ENCODE measurements at places on chromosomes 2 and 18.

DNA sequence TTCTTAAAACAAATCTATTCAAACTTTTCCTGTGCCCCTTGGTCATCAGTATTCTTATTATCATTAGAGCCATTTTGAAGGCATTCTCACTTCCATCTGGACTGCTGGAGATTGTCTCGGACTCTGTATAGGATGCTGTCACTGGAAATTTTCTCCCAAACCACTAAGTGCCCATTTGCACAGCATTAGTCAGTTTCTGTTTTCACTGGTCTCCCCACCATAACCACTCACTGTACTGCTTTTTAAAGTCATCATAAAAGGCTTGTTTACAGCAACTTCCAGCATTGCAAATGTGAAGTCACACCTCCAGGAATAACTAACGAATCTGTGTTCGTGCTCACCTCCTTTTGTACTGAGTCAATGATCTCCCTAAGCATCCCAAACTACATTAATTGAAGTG is 150.9 kb upstream of the SERTAD2 start:
- no peak for DNase-seq

DNA sequence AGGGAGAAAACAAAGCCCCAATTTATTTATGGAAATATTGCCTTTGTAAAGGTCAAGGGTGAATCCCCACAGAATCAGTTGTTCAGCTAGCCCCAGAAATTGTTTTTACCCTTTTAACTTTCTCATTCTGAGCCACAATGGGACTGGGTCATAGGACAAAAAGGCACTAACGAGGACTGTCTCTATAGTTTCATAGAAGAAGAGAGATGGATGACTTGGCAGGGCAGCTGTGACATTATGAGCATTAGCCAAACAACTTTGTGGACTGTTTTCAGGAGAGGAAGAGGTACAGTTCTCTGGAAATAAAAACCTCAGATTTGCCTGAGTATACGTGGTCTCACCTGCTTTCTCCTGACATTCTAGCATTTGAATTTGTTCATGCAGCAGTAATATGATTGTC is 1155.8 kb upstream of the CHAC2 start:
- no peak for DNase-seq

- DNase-seq = no peak
Measured at GRCh38 chr2:29080886-29081743, 6.8 kb upstream of the PCARE start.

DNA sequence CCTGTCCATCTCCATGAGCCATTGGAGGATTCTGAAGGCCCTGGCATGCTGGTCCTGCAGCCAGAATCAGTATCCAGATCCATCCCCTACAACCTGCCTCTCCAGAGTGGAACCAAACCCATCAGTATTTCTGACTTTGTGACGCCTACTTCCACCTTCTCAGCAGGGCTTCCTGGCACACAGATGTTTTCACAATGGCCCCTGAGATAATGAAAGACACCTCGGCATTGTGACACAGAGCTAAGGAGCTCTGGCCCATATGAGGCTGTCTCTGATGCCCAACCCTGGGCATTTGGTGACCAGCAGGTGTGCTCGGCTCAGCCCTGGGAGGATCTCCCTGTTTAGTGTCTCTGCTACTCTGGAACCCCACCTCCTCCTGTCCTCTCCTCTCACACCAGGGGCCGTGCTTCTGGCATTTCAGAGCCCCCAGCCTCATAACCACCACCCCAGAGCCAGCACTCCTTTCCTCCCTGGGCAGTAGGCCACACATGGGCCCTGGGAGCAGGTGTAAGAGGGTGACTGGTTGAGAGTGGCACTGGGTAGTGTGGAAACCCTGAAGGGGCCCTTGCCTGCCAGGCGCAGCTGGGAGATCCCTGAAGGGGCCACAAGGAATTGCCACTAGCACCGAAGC is 38.2 kb downstream of the FOSL2 start:
- no peak for DNase-seq

GRCh38 chr2:223759569-223760430 is 77.6 kb downstream of the AP1S3 start:
- no peak for DNase-seq

GRCh38 chr2:28148566-28148965 is 244.1 kb upstream of the FOSL2 start:
- DNase-seq = no peak

GRCh38 chr2:183347969-183348368 is 223.7 kb downstream of the NUP35 start:
- DNase-seq = no peak

DNA sequence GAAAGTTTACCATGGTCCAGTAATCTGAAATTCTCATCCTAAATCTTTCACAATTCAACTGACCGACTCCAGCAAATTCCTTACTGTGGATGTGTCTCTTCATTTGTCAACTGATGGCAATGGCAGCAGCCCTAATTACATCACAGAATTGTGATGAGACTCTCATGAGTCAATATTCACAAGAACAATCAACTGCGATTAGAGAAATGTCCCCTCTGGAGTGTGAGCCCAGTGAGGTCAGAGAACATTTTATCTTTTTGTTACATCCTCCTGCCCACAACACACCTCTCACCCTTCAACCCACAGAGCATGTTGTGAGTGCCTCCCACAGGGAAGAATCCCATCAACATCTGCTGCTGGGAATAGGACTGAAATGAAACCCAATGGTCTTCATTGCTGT is 73.6 kb downstream of the CD226 start:
- DNase-seq = no peak

- DNase-seq = no peak
Measured at GRCh38 chr18:74370115-74370514, 54.5 kb downstream of the C18orf63 start.

DNA sequence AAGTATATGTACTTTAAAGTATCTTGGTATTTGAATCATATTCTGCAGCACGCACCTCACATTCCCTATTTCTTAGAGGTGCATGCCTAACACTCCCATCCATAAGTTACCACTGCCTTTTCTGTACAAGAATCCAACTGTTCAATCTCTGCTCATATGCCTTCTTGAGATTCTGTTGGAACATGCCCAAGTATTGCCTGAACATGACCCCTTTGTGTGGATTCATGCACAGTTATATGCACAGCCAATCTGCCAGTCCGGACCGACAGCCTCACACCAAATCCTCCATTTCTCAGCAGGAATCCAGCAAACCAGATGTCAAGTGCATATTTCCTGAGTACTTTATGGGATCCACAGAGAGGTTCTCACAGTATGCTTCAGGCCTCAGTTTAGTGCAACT is 222.0 kb downstream of the TMEM182 start:
- no peak for DNase-seq

- DNase-seq = no peak
Measured at GRCh38 chr2:29954316-29954715, 32.9 kb upstream of the ALK start.

DNA sequence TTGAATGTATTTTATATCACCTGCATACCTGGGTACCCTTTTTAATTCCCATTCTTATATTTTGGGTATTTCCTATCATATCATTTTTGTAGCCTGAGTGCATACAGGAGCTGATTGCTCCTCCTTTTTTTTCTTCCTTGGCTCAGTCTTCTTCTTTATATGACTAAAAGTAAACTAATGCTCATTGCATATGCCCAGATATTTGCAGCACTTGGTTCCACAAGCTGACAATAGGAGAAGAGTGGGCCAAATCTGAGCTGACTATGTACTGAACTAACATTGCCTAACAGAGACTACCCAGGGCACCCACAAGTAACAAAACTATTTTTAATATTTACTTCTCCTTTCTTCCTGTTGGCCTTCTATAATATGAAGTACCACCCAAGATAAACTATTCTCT is 131.7 kb upstream of the SPOPL start:
- no peak for DNase-seq

- no peak for DNase-seq
Measured at GRCh38 chr2:70890469-70891065, 45.1 kb upstream of the ATP6V1B1 start.

DNA sequence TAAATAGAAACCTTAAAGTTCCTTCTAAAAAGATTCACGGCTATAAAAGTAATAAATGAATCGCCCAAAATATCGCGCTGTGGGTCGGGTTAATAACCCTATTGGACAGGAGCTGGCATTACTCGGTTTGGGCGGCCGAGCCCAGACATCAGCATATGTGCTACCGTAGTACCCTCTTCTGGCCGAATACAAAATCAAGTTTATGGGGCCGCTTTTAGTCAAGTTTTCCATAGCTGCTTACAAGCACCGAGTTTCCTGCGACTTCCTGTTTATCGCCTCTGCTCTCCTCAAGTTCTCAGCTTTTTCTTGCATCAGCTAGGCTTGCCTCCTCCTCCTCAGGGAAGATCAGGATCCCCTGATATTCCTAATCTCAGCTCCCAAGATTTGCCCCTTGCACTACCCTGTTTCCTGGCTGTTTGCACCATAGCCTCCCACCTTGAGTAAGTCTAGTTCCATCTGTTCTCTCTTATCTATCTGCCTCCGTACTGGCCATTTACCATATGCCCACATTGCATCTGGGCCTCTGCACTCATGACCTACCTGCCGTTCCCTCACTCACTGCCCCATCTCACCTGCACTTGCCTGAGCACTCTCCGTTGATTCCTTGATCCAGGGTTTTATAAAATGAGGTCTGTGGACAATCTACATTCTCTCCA is 56.1 kb downstream of the SLC35F5 start:
- peak; percentile 47 for DNase-seq

DNA sequence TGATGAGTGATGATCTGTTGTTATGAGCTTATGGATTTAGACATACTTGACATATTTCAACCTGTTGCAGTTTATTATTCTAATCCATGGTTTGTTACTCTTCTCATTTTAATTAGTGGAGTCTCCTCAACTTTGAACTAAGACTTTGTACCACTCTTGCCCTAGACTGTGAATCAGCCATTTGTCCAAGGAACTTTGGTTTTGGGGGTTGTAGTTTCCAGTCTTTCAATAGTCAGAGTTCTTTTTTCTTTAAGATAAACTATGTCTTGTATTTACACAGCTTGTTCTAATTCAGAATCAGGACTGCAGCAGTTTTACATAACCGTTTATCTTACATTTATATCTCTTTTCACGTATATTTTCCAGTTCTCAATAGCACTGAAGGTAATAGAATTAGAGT is 133.6 kb downstream of the GULP1 start:
- no peak for DNase-seq

- DNase-seq = peak; percentile 41
Measured at GRCh38 chr2:170180031-170180566, 2.2 kb downstream of the MYO3B start.

DNA sequence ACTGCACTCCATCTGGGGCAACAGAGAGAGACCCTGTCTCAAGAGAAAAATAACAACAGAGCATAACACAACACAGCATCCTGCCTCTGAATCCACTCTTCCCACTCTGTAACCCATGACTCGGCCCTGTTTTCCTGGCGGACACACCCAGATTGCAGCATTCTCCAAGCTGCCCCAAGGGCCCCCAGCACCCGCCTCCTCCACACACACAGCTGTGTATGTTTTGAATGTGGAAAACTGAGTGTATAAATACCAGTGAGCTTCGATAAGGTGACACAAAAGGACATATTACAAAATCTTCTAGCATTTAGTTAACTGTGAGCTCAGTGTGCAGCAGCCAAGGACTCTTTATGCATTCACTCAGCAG is 13.0 kb downstream of the IMPA2 start:
- no peak for DNase-seq

DNA sequence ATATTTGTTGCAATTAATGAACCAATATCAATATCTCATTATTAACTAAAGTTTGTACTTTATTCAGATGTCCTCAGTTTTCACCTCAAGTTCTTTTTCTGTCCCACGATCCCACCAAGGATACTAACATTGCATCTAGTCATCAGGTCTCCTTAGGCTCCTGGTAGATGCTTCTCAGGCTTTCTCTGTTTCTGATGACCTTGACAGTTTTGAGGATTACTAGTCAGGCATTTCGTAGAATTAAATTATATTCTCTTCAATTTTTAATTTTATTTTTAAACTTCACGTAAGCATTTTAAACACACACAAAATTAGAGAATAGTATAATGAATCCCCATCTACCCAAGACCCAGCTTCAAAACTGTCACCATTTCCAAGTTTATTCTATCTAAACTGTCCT is 5.6 kb upstream of the ACYP2 start:
- DNase-seq = no peak

- DNase-seq = no peak
Measured at GRCh38 chr2:80205498-80205897, 99.1 kb downstream of the LRRTM1 start.

DNA sequence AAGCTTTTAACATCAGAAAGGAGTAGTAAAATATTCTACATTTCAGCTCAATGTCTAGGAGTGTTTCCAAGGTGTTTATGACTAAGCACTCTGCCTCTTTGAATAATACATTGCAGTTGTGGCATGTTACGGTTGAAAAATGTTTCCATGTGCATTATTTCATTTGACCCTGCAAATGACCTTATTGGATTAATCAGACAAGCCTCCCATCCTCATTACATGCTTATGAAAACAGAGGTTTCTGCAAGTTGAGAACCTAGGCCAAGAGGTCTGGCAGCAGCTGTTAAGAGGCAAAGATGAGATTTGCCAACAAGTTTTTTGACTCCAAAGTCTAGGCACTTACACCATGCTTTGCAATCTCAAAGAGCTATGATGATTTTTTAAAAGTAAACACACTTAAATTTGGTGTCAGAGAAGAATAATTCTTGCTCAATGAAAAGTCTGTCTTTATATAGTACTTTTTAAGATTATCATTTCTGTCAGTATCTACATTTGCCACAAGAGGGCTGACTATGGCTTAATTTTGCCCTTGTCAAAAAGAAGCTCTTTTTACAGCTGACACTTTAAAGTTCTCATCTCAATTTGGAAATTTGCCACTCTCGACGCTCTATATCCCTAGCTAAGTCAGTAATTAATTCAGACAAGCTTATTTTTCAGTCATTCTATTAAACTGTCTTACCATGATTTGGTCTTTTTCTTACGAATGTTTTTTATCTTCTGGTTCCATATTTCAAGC is 260.6 kb downstream of the PAX3 start:
- no peak for DNase-seq

DNA sequence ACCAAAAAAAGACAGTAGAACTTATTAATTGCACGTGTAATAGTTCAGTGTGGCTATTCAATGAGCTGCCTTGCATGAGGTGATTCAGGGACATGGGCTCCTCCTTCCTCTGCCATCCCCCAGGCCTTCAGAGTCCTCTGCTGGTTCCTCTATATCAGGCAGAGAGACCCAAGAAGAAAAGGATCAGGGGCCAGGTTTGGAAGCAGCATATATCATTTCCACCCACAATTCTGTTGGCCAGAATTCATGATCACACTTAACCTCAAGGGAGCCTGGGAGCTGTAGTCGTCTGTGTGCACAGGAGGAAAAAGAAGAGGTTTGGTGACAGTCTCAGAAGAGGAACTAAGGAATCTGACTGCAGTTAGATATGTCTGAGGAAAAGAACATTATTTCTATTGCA is 114.0 kb upstream of the GLS start:
- no peak for DNase-seq

GRCh38 chr18:7733642-7734041 is 166.5 kb downstream of the PTPRM start:
- no peak for DNase-seq

DNA sequence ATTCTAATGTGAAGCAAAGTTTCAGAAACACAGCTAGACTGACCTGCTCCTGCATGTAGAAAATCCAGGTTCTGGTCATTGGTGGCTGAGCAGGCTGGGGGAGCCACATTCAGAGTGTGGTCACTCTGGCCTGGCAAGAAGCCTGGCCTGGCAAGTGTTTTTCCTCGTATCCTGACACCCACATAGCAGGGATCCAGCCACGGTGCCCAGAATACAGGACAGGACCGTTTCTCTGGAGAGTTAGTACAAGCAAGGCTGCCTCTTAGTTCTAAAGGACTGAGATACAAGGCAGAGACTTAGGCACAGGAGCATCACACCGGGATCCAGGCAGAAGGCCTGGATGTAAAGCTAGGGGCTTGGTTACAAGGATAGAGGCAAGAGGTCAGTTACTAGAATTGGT is 4.8 kb upstream of the LAMA1 start:
- no peak for DNase-seq
